NCI-H187 (cell line): ENCODE measurements at places on chromosomes 5 and 9.

GRCh38 chr9:123567013-123567412 is 211.0 kb downstream of the CRB2 start:
- no peak for DNase-seq

DNA sequence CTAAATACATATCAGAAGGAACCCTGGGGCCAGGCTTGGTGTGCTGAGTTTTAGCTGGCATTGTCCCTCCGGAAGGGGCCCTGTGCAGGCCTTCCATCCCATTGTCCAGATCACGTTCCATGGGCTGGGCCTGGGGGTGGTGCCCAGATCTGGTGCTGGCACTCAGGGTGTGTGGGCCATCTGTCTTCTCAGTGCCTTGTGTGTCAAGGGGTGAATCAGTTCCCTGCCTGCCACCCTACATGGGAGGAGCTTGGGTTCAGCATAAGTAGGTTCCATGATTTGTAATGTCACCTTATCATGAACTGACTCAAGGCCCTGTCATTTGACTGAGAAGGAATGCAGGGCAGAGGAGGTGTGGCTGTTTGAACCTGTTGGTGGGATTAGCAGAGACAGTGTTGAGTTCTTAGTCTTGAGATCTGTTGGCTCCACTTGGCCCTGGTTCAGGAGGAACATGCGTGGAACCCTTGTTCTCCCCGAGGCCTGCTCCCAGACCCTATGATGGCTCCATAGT is 176.8 kb downstream of the MACROH2A1 start:
- no peak for DNase-seq

- DNase-seq: no peak
Measured at GRCh38 chr5:64665243-64665642, 25.1 kb upstream of the SHISAL2B start.

GRCh38 chr5:165673499-165673898 is 2168.1 kb downstream of the MAT2B start:
- no peak for DNase-seq

DNA sequence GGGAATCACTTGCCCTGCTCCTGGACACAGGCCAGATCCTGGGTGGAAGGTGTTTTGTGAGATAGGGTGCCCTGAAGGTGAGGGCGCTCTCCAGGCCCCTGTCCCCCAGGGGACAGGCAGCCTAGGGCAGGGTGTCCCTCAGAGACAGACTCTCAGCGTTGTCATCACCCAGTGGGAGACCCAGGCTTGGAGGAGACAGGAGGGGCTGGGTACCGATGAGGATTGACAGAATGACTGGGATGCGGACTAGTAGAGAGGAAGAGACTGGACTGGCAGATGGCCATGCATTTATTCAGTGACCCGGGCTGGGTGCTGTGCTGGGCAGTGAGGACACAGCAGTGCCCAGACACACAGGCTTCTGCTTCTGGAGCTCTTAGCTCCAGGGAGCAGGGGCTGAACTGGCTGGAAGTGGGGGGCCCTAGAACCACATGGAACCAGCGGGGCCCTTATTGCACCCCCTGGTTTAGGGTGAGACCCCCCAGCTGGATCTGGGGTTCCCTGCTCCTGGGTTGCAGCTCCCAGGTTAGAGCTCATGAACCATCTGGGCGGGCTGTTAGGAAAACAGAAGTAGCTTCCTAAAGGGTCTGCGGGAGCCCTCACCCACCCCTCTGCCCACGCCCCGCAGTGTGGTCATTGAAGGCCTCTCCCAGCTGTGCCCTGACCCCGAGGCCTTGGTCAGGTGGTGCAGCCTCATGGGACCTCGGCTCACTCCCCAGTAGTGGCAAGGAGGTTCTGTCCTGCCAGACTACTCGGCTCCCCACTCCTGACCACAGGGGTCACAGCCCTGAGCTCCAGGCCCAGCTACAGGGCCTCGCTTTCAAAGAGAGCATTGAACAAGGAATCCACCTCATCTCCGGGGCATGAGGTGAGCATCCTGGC is 116.7 kb upstream of the LMX1B start:
- DNase-seq: no peak

- no peak for DNase-seq
Measured at GRCh38 chr9:27532046-27532445, 2.4 kb upstream of the MOB3B start.

DNA sequence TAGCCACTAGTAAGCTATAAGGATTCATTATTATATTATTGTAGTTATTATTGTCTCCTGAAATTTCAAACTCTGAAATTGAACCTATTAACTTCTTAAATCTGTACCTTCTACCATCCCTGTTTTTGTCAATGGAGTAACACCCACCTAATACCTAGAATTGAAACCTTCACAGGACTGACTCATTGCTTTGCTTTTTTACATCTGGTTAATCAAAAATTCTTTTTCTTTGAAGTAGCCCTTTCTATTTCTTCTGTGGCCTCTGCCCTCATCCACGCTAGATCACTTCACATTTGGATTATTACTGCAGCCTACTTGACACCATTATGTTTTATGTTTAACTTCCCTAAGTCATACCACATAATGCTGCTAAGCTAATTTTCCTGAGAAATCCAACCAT is 35.6 kb downstream of the RBM27 start:
- DNase-seq: no peak

DNA sequence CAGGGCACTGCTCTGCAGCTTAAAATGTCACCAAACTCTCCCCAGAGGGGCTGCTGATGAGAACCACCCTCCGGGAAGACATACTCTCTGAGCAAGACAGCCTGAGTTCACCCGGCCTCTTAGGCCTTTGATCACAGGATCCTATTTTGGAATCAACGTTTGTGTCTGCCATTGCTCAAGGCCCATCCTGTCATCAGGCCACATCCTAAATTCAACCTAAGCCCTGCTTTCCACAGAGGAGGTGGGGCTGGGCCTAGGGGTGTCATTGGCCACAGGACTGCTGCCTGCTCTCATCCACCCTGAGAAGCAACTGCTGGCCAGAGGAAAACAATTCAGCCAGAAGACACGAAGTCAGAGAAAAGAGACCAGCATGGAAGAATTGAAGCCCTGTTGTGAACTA is 351.1 kb upstream of the IRX2 start:
- no peak for DNase-seq

GRCh38 chr5:7321724-7322123 is 74.2 kb upstream of the ADCY2 start:
- DNase-seq: peak; percentile 6

DNA sequence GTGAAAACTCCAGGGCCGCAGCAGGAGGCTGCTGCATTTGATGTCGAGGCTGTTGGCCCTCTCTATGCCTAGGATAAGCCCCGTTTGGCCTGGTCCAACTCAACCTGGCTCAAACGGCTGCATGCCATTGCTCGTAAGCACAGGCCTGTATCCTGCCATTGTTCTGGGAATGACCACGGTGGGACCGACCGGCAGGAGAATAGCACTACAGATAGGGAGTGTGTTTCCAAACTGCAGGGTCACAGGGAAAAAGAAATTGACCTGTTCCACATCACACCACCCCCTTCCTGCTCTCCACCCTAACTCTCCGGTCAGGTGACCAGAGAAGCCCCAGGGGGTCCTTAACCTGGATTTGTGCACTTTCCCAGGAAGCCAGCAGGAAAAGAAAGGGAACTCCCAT is 278.7 kb upstream of the KLF4 start:
- no peak for DNase-seq

DNA sequence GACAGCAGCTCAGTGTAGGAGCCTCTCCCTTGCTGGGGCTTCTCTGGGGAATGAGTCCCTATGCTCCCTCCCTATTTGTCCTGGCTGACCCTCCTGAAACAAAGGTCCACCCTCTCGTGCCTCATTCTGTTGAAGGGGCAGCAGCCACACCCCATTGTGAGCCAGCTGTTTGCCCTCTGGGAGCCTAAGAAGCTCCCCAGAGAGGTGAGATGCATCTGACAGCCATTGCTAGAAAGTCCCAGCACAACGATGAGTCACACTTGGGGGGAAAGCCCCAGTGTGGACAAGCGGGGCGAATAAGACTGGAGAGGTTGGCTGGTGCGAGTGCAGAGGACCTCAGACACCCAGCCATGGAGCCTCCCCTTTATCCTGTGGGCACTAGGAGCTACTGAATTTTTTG is 101.4 kb downstream of the PPARGC1B start:
- DNase-seq: no peak

GRCh38 chr5:148343603-148344487 is 8.5 kb downstream of the SPINK9 start:
- DNase-seq: no peak

DNA sequence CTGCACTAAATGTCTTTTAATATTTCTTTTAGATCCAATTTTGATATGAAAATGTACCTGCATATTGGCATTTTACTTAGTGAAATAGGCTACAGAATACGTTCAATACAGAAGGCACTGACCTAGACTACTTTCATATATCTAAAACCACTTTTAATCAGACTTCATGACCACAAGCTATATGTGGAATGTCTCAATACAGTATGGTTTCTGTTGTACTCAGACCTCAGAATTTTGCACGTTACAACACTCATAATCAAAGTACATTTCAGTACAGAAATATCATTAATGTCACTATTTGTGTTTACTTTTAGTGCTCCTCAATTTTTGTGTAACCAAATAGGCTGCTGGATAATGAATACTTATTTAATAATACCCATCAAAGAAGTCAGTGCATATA is 74.8 kb downstream of the MEF2C start:
- no peak for DNase-seq

GRCh38 chr9:70405808-70406433 is 8.5 kb downstream of the KLF9 start:
- no peak for DNase-seq

DNA sequence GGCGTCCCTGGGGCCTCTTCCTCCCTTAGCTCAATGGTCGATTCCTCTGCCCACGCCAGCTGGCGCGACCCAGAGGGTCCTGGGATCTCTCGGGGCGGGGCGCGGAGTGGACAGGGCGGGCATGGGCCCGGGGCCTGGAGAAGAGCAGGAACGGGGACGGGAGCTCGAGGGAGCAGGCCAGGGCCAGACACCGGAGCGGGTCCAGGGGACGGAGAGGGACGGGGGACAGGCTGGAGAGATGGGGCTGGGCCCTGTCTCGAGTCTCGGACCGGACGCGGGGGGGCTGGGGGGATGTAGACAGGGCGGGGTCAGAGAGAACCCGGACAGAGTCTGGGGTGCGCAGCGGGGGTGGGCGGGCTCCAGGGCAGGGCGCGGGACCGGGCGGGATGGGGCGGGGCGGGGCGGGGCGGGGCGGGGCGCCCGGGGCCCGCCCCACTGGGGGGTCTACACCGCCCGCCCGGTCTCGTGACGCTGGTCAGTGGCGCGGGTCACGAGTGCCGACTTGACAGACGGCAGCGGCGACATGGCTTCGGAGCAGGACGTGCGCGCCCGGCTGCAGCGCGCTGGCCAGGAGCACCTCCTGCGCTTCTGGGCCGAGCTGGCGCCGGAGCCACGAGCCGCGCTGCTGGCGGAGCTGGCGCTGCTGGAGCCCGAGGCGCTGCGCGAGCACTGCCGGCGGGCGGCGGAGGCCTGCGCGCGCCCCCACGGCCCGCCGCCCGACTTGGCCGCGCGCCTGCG is at the start of gene UAP1L1:
Gene UAP1L1, plus strand, starts transcription at position 508 of the 738 bp plus-strand sequence. Its CDS starts 16 bp downstream, at position 524.
- DNase-seq: no peak

DNA sequence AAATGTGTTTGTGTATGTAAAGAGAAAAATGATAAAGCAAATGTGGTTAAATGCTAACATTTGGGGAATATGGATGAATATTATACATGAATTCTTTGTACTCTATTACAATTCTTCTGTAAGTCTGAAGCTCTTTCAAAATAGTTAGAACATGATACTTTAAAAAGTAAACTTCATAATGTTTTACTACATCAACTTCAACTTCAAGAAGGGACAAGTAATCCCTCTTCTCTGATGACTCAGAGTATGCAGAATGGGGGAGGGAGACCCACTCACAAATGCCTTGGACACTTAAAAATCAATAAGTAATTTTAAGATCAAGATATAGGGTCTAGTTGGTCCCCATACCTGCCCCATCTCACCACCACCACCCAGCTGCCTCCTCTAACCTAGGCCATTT is 162.4 kb downstream of the ESM1 start:
- no peak for DNase-seq

- no peak for DNase-seq
Measured at GRCh38 chr5:177526191-177526590, 9.4 kb upstream of the DDX41 start.

DNA sequence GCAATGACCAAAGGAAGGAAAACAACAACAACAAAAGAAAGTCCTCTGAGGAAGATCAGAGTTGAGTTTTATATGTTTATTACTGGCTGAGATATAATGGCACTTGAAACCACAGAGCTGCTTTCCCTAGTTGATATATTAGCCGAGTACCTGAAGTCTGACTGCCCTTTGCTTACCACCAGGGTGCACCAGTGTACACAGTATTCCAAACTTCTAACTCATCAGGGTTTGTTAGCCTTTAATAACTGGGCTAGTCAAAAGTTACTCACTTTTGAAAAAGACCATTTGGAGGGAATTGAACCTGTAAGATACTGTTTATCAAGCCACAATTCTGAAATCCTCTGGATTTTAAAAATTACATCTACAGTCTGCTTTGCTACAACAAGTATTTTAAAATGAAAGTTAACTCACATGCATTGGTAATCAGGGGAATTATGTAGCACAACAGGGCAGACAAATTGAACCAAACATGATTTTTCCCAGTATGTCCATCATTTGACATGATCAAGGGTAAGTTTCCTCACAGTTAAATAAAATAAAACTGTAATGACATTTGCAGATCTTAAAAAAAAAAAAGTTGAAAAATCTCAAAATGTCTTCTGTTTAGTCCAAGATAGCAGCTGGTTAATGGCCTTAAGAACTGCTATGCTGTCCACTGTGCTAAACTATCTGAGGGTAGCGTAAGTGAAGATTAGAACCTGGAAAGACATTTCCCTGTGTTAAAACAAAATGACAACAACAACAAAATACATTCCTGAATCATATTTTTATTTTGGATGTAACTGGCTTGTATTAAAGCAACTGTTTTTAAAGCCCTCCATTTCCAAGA is 57.3 kb upstream of the C6 start:
- no peak for DNase-seq

DNA sequence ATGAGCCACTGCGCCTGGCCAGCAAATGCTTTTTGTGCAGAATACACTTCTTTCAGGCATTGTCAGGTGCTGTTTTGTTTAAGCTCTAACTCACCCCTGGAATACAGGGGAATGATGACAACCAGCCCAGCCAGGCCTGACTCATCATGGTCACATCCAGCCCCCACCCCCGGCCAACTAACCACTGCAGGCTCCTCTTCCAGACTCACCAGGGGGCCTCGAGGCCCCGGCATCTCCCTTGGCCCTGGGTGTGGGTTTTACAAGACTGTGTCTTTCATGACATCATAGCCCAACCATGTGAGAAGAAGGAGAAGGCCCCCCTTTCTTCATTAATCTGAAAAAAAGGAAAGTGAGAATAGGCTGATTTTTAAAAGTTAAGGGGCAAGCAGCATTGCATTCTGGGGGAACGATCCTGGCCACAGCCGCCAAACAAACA is 35.5 kb downstream of the OLFML2A start:
- DNase-seq: no peak

DNA sequence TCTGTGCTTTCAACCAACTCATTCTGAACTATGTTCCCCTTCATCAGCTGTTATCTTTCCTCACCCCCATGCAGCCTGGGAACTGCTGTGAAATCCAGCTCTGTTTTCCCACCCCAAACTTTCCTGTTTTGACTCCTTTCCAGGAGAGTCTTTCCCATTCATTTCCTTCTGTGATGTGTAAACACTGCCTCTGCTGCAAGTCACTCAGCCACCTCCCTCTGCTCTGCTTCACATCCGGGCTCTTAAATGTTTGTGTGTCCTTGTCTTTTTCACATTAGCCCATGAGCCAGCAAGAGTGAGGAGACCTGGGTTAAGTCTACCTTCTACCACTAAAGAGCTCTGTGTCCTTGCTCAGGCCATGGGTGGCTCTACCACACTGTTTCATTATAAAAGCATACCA is 137.5 kb downstream of the ICE1 start:
- DNase-seq: no peak

- DNase-seq: no peak
Measured at GRCh38 chr9:132182314-132183091, 20.6 kb downstream of the NTNG2 start.
